ENCODE measurements at places on chromosomes 6 and 20.
A peak's percentile ranks its signal among the peaks of the same experiment; 100 is the strongest.

DNA sequence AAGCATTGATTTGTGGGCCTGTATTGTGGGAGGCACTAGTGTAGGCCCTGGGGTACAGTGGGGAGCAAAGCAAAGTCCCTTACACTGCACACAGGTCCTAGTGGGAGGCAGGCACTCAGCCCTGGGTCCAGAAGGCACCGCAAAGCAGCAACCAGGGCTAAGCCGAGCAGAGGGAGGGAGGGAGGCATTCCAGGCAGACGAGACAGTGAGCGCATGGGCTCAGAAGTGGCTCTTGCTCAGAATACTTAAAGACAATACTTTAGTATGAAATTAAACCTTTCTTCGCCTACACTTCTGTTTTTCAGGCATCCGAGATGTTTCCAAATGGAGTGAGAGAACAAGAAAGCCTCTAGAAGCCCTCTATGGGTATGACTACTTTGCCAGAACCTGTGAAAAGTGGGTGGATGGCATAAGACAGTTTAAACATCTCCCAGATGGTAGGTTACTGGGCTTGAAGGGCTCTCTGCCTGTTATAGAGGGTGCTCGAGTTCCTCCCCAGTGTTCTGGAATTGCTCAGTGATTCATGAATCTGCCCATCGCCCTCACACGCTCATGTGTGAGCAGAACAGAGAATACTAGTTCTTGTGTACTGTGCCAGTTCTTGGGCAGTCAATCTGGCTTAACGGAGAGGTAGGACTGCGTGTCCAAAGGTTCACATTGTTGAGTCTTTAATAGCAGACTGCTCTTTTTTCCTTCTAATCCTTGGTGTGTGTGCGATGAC, 18.7 kb downstream of the BPHL start:
- no peak overlapping the region for H3K4me3 ChIP-seq
- H3K36me3 ChIP-seq, result no peaks in the 10 kb centered on the region
- DNase-seq, result no peak
- no peak overlapping the region for H3K27ac ChIP-seq
- no peaks in the 10 kb centered on the region for H3K27me3 ChIP-seq

DNA sequence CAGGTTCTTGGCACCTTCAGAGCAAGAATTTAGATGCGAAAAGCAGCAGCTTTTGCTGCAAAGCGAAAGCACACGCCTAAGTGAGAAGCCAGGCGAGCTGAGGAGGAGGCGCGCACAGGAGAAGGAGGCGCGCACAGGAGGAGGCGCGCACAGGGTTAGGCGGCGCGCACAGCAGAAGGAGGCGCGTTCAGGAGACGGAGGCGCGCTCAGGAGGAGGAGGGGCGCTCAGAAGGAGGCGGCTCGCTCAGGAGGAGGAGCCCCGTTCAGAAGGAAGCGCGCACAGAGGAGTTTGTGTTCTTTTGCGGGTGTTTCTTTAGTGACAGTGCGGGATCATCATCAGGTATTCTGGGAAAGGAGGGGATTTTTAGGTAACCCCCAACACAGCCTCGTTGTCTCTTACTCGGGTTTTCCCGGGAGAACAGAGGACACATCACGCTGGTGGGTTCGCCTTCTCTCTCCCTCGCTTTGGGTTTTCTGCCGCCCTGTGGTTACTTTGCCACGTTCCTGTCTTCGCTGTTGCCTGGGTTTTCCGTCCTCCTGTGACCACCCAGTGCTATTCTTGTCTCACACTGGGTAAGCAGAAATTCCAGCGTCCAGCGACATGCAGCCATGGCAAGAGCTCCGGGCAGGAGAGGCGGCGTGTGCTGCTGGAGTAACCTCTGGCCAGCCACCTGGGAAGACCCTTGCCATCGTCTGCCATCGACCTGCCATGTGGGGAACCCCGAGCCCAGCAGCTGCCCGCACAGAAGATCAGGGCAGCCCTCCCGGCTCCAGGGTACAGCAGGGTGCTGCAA, 47.0 kb downstream of the WDR27 start:
- DNase-seq, result no peak
- no peaks in the 10 kb centered on the region for H3K27me3 ChIP-seq
- peak overlapping the region; percentile 61 for H3K4me3 ChIP-seq
- H3K27ac ChIP-seq, result peak overlapping the region; percentile 83
- peaks cover 46% of the 10 kb centered on the region for H3K36me3 ChIP-seq

- H3K36me3 ChIP-seq, result no peaks in the 10 kb centered on the region
- no peaks in the 10 kb centered on the region for H3K4me1 ChIP-seq
Observed at GRCh38 chr6:142407685-142408273, 106.0 kb downstream of the ADGRG6 start.

GRCh38 chr6:98433325-98434056, 400.9 kb upstream of the POU3F2 start:
- H3K27ac ChIP-seq, result no peak overlapping the region
- DNase-seq, result no peak
- no peak overlapping the region for H3K4me3 ChIP-seq
- H3K27me3 ChIP-seq, result no peaks in the 10 kb centered on the region
- H3K4me1 ChIP-seq, result no peaks in the 10 kb centered on the region
- no peaks in the 10 kb centered on the region for H3K36me3 ChIP-seq

DNA sequence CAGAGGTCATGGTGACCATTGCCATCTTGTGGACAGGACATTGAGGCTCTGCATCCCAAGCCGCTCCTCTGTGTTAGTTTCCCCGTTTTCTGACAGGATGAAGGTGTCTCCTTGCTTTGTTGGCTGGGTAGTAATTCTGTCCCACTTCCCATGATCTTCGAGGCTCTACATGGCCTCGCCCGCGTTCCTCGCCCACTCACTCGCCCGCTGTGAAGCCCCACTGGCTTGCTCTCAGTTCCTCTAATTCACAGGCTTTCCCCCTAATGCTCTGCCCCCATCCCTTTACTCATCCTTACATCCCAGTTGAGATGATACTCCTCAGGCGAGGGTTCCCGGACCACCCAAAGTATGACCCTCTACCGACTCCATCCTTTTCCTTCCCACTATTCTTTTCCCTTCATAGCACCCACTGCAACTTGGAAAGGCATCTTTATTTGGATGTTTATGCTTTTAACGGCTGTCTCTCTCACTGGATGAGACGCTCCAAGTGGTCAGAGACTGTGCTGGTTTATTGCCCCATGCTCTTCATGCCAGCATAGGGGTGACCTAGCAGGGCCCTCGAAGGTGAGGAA, 511 bp upstream of the SLC35B2 start:
- H3K27ac ChIP-seq, result peak overlapping the region; percentile 94
- peaks cover 12% of the 10 kb centered on the region for H3K36me3 ChIP-seq
- DNase-seq, result no peak
- H3K4me1 ChIP-seq, result peaks cover 17% of the 10 kb centered on the region
- H3K27me3 ChIP-seq, result no peaks in the 10 kb centered on the region

GRCh38 chr6:129801909-129802308, 59.2 kb downstream of the TMEM244 start:
- DNase-seq, result no peak
- no peaks in the 10 kb centered on the region for H3K36me3 ChIP-seq
- H3K27me3 ChIP-seq, result no peaks in the 10 kb centered on the region
- H3K4me1 ChIP-seq, result no peaks in the 10 kb centered on the region

DNA sequence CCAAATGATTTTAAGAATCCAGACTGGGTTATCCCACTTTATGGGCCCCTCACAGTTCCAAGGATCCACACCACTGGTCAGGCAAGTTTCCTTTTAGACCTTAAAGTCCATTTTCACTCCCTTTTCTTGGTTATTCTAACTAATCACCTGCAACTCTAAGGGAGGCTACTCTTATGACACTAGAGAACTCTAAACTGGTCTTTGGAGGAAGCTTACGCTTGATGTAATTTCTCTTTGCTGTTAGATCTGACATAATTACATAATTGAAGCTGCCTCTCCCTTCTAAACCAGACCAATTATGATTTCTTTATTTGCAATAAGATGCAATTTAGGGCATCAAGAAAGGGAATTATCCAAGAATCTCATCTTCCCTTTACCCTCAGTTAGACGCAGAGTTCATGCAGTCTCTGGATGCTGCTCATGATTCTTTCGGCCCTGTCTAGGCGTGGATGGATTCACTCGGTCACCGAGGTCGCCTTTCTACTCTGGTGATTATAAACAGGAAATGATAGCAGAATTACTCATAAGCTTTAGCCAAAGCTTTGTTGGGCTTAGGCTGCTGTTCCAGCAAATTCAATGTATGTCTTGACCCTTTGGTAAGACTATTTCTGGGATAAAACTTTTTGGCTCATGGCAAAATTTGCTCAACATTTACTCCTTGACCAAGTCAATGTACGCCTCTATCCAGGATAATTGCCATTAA, 166.4 kb upstream of the PRND start:
- H3K36me3 ChIP-seq, result no peaks in the 10 kb centered on the region
- DNase-seq, result no peak
- H3K4me3 ChIP-seq, result no peak overlapping the region
- no peaks in the 10 kb centered on the region for H3K4me1 ChIP-seq
- H3K27ac ChIP-seq, result no peak overlapping the region

DNA sequence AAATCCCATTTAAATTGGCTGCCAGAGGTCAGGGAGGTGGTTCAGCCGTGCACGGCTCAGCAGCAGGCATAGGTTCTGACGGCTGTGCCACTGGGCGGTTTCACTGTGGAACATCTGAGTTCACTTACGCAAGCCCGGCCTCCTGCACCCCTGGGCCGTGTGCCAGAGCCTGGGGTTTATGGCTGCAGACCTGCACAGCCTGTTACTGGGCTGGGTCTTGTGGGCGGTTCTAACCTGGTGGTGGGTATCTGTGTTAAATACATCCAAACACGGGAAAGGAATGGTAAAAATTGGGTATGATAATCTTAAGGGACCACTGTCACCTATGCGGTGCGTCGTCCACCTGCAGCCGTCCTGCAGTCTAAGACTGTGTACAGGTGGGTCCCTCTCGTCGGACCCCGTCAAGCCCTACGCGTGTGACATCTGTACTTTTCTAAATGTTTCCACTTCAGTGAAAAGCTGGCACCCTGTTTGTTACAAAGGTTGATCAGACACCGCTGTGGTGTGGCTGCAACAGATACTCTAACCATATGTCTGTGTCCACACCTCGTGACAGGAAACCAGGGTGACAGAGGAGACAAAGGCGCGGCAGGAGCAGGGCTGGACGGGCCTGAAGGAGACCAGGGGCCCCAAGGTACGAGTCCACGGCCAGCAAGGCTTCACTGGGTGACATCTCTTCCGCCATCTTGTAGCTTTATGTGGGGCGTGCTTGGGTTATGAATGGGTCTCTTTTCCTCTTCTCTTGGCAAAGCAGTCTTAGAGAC, 21.5 kb downstream of the COL9A3 start:
- DNase-seq, result no peak
- H3K4me3 ChIP-seq, result no peak overlapping the region
- no peaks in the 10 kb centered on the region for H3K4me1 ChIP-seq

DNA sequence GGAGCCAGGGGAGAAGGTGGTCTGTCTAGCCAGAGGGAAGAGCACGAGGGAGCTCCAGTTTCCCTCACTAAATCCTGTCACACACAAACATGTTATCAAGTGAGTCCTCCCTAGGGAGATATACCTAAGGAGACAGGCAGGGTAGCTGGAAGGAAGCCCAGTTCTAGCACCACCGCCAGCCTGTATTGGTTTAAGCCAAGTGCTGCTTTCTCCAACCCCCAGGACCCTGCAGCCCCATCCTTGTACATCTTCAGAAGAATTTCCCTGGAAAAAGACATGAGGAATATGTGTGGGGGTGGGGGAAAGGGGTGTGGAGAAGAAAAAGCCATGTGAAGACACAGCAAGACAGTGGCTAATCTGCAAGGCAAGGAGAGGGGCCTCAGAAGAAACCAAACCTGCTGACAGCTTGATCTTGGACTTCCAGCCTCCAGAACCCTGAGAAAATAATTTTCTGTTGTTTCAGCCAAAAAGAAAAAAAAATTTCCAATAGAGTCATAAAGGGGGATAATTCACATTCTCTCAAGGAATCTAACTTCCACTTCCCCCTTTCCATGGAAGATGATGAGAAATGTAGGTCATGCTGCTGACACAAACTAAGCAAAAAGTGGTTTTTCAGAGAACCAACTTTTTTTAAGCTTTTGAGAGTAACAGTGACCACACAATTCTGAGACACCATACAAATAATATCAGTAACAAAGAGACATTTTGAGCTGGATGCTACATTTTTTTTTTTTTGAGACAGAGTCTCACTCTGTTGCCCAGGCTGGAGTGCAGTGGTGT, 103.2 kb upstream of the PRDM1 start:
- no peak for DNase-seq
- no peak overlapping the region for H3K27ac ChIP-seq
- H3K27me3 ChIP-seq, result no peaks in the 10 kb centered on the region
- H3K36me3 ChIP-seq, result no peaks in the 10 kb centered on the region
- peaks cover 24% of the 10 kb centered on the region for H3K4me1 ChIP-seq
- H3K4me3 ChIP-seq, result no peak overlapping the region

- no peaks in the 10 kb centered on the region for H3K36me3 ChIP-seq
- H3K27ac ChIP-seq, result no peak overlapping the region
- H3K4me1 ChIP-seq, result peaks cover 21% of the 10 kb centered on the region
- peaks cover 87% of the 10 kb centered on the region for H3K27me3 ChIP-seq
- H3K4me3 ChIP-seq, result no peak overlapping the region
Observed at GRCh38 chr6:41531591-41532582, 14.3 kb upstream of the FOXP4 start.

DNA sequence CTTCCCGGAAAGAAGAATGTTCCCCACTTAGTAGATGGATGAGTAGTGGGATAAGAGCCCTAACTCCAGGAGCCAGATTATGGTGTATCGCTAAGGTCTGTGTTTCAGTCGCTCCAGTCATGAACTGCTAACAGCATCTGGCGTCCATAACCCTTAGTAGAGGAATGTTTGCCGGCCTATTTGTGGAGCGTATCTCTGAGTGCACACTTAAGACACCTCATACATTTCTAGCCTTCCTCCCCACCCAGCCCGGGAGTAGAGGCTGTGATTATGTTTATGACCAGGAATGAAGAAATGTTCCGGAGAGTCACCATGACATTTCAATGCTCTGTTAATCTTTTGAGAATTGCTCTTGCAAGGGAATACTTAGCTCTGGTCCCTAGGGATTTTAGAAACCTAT, 251.1 kb upstream of the SOX4 start:
- no peak overlapping the region for H3K4me3 ChIP-seq
- H3K27ac ChIP-seq, result no peak overlapping the region
- no peaks in the 10 kb centered on the region for H3K36me3 ChIP-seq
- DNase-seq, result no peak

- no peaks in the 10 kb centered on the region for H3K4me1 ChIP-seq
- H3K4me3 ChIP-seq, result no peak overlapping the region
- H3K36me3 ChIP-seq, result no peaks in the 10 kb centered on the region
- no peak overlapping the region for H3K27ac ChIP-seq
- H3K27me3 ChIP-seq, result no peaks in the 10 kb centered on the region
Observed at GRCh38 chr6:21608601-21609000, 15.1 kb downstream of the SOX4 start.

Data from esophagus squamous epithelium (tissue), 5 donors.